ENCODE measurements at places on chromosomes 1 and 21. TPM values are rescaled to one million over a fixed set of nuclear protein-coding genes. Genes with fewer than 3 reads are reported as not detected.

GRCh38 chr1:91513160-91513559, 12.5 kb downstream of the CDC7 start:
- no peak for DNase-seq

SPATA45 gene
- not detected for total RNA-seq

- DNase-seq, result no peak
These were observed 465.3 kb upstream of the PTBP2 start for GRCh38 chr1:96256130-96256790.

ZYG11A gene
- total RNA-seq, result 4.1 TPM

DNA sequence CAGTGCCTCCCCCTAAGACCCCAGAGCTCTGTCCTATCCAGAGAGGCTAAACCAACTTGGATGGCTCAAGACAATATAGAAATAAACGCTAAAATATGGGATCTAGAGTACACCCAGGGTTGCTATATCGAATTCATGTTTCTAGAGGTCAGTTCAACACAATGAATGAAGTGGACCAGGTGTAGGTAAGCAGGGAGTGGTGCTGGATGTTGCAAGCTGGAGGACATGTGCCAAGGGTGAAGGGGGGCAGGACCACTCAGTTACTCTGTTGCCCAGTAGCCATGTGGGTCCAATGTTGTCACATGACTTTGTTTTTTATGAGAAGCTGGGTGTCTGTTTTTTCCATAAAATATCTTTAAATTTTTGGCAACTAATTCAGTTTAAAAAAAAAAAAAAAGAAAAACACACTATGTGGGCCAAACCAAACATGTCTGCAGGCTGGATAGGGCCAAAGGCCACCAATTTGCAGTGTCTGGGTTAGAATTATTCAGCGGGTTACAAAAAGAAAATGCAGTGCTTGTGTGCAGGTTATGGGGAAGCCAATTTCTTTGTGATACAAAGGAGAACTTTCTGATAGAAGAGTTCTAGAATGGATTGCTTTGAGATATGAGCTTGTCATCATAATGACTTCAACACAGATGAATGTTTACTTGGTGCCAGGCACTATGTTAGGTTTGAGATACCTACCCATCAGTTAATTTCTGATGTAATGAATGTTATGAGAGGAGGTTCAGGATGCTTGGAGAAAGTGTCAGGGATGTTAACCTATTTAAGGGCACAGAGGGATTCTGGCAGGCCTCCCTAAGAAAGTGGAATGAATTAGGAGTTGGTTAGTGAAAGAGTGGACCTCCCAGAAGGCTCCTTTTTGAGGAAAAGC, 8.9 kb downstream of the CACHD1 start:
- no peak for DNase-seq

- DNase-seq, result no peak
These were observed 363.7 kb downstream of the NEGR1 start for GRCh38 chr1:71918630-71919029.

DNA sequence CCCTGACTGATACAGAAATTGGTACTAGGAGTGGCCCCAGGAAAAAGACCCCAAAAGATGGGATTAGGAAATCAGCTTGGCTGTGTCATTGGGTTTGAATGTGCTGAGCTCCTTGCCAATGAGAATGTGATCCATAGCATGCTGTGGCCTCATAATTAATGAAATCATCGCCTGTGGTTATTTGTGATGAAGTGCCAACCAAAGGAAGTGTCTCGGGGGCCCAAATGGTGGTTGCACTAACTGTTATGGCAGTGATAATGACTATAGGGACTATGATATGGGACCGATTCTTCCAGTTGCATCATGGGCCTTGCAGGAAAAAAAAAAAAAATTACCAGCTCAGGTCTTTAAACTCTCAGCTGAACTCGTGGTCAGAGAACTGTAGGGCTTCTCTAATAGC, 15.4 kb upstream of the ZDHHC18 start:
- no peak for DNase-seq

GRCh38 chr1:7485086-7485780, 285.9 kb upstream of the VAMP3 start:
- no peak for DNase-seq

DNA sequence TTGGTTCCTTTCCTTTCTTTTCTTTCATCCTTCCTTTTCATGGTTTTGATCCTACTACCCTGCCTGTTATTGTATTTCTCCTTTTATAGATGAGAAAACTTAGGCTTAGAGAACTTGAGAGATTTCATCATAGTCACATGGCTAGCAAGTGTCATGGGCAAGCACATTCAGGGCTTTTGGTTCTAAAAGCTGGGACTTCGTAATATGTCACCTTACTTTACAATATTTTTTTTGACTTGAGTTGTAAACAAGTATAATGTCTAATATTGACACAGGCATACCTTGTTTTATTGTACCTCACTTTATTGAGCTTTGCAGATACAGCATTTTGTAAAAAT, 70.7 kb downstream of the MTR start:
- no peak for DNase-seq

GRCh38 chr1:114102136-114102535, 51.5 kb downstream of the SYT6 start:
- DNase-seq, result no peak

GRCh38 chr1:84060781-84061180, 61.8 kb upstream of the TTLL7 start:
- no peak for DNase-seq

DNA sequence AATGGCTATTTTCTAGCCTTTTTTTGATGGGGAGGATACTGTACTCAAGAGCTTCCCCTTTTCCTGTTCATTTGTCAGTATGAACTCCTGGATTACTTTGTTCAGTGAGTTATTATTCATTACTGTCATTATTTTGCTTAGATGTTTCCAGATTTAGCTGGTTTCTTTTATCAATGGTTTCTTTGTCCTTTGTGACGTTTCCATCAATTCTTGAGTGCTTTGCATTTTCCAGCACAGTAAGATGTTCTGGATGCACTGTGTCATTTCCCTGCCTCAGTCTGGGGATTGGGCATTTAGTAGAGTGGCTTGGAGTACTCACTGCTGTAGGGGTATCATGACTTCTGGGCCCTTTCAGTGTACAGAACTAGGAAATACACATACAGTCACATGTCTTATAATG, 34.2 kb downstream of the MRPS6 start:
- no peak for DNase-seq

DNA sequence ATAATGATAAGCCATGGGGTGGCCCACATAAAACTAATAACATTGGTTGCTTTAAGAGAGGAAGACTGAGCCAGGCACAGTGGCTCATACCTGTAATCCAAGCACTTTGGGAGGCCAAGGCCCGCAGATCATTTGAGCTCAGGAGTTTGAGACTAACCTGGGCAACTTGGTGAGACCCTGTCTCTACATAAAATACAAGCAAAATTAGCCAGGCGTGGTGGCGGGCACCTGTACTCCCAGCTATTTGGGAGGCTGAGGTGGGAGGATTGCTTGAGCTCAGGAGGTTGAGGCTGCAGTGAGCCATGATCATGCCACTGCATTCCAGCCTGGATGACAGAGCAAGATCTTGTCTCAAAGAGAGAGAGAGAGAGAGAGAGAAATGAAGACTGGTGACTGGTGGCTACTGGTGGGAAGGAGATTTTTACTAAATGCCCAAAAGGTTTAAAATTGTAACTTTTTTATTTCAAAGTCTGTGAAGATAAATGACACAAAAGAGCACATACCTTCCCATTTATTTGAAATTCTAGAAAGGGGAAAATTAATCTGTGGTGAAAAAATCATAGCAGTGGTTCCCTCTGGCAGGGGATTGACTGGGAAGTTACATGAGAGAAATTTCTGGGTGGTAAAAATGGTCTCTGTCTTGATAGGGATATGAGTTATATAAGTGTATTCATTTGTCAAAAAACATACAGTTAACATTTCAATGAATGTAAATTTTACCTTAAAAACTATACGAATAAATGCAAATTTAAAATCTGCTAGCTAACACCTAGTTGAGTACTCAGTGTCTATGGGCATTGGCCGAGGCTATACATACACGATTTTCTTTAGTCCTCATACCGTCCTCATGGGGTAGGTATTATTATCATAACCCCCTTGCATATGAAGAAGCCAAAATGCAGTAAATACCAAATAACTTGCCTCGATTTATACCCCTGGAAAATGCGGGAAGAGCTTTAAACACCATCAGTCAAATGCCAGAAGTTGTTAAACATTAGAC, 2.2 kb upstream of the NBPF1 start:
- DNase-seq, result no peak

DNA sequence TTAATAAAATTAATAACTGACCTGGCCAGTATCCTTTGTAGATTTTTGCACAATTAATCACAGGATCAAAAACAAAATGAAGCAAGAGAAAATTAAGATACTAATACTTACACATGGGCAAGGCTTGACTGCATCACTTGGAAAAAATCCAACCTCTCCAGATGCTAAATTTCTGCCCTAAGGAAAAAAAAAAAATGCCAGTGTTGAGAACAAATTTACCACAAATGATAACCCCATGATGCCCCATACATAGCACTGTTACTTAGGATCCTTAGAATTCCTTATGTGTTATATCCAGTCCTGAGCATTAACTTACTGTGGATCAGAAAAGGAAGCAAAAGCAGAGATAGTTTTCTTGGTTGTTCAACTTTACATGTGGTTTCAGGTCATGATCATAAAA, 347.5 kb downstream of the VAV3 start:
- no peak for DNase-seq

TXLNA gene
- 46.2 TPM for total RNA-seq

- DNase-seq, result no peak
These were observed 640.4 kb downstream of the USP25 start for GRCh38 chr21:16370186-16370585.

- DNase-seq, result no peak
These were observed 45.3 kb upstream of the C1orf105 start for GRCh38 chr1:172375211-172375631.

- no peak for DNase-seq
These were observed 22.8 kb downstream of the INSL5 start for GRCh38 chr1:66778266-66778665.

DNA sequence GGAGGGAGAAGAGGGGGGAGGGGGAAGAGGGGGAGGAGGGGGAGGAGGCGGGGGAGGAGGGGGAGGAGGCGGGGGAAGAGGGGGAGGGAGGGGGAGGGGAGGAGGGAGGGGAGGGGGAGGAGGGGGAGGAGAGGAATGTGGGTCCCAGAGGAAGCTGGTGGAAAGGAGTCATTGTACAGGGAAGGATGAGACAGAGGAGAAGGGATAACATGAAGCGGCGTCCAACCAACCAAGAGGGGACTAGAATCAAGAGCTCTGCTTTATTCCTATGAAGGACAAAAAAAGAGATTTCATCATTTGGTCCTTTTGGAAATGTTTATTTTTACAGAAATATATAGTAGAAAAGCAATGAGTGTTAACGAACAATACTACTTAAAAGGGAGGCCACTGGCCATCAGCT, 24.5 kb downstream of the COA6 start:
- DNase-seq, result no peak

YTHDF2 gene
- total RNA-seq, result 39.3 TPM

DNA sequence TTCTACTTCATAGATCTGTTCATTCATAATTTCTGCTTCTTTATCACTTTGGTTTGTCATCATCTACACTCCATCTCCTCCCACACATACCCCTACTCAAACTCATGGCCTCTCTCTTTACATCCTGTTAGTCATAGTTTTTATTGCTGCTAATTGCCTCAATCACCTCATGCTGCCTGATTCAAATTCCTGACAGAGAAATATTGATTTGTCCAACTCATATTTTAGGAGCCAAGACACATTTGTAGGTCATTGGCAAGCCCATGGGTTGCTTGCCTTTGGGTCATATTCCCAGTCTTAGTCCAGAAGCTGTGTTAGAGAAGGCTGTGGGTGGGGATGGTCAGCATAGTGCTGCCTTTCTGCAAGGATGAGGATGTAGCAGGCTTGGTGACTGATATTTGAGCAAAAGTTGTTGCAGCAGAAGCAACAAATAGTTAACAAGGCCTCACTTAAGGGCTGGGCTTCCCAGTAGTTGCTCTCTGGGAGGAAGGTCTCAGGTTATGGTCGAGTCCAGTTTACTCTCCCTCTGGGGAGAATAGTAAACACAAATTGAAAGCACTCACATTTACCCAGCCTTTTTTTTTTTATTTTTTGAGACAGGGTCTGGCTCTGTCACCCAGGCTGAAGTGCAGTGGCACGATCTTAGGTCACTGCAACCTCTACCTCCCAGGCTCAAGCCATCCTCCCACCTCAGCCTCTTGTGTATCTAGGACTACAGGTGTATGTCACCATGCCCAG, 22.4 kb upstream of the EPS15 start:
- no peak for DNase-seq

- no peak for DNase-seq
These were observed 175.6 kb upstream of the DAB1 start for GRCh38 chr1:57599236-57599994.

Data from NCI-H460 (cell line).